ENCODE measurements at places on chromosomes 7 and 10. TPM values are rescaled to one million over a fixed set of nuclear protein-coding genes. Genes with fewer than 3 reads are reported as not detected.

The CLCN1 gene
- total RNA-seq: not detected

GRCh38 chr10:133336118-133336576, 549 bp downstream of the CALY start:
- DNase-seq: no peak

The SPAM1 gene
- total RNA-seq: 0.24 TPM

DNA sequence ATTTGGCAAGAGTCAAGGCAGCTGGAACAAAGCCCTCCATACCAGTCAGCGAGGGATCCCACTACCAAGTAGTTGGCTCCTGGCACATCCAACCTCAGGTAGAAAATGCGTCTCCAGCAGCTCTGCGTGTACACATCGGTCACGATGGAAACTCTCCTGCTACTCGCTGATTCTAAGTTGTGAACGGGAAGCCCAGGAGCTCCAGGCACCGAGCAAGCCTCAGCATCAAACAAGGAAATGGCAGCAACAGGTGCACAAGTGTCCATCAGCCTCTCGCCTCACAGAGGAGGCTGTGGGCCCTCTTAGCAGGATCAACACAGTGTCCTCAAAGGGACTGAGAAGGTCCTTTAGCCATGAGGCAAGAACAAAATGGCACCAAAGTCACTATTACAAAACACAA, 127.0 kb downstream of the TCERG1L start:
- DNase-seq: no peak

The OR2A5 gene
- total RNA-seq: not detected

- DNase-seq: no peak
Measured at GRCh38 chr10:76126607-76127527, 695.4 kb downstream of the LRMDA start.

GRCh38 chr10:99843310-99843709, 60.9 kb downstream of the ABCC2 start:
- DNase-seq: no peak

The TMEM130 gene
- total RNA-seq: 0.30 TPM

- no peak for DNase-seq
Measured at GRCh38 chr7:37220664-37221063, 228.0 kb downstream of the ELMO1 start.

The COX15 gene
- 35.6 TPM for total RNA-seq

- DNase-seq: no peak
Measured at GRCh38 chr10:113066561-113067312, 116.7 kb downstream of the TCF7L2 start.

The AGMO gene
- 0.40 TPM for total RNA-seq

The OPALIN gene
- total RNA-seq: not detected

- DNase-seq: no peak
Measured at GRCh38 chr7:107446531-107446930, 23.3 kb upstream of the GPR22 start.

DNA sequence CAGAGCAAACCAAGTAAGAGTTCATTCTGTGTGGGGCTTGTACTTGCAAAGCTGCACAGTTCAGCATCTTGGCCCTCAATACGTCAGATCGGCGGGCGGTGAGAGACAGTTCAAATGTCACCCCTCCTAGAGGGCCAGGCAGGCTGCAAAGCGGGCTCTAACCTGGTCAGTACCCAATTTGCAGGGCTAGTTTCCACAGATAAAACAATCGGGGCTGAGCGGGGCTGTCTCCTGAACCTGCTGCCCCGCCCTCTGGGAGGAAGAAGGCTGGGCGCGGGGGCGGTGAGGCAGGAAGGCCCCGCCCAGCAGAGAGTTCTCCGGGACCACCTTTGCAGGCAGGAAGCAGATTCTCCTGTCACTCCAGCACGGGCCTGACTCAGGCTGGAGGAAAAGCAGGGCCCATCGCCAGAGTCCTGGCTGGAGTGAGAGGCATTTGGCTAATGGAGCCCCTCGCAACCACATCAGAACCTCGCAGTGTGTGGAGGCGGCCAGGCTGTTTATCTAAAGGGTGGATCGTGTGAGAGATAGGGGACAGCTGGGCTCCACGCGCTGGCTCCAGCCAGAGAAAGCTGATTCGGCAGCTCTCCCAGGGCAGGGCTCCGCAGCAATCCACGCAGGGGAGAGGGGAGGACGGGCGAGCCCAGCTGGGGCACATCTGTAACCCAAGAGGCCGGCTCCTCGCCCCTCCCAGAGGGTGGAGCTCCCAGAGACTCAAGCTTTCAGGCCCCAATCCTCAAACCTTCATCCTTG, 83.1 kb downstream of the SH3PXD2A start:
- DNase-seq: peak; percentile 87

- no peak for DNase-seq
Measured at GRCh38 chr10:111360260-111360925, 283.6 kb downstream of the ADRA2A start.

GRCh38 chr10:30619966-30620365, 9.6 kb downstream of the LYZL2 start:
- no peak for DNase-seq

DNA sequence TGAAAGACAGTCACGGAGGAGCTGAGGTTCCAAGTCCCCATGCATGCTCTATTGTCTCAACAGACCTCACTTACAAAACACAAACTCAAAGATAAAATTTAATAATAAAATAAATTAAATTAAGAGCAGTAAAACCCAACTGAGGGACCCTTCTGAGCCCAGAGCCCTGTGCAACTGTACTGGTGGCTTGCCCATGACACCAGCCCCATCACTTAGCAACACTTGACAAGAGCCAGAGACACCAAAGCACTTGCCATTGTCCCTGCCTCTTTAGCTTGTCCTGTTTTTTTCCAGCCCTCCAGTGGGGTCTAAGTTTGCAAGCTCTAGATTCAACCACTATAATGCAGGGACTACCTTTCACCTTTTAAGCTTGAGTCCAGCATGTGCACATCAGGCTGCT, 117.9 kb downstream of the JCAD start:
- DNase-seq: no peak

GRCh38 chr7:281637-282036, 8.3 kb upstream of the FOXL3 start:
- no peak for DNase-seq

GRCh38 chr7:116557901-116558300, 33.1 kb downstream of the CAV1 start:
- no peak for DNase-seq

GRCh38 chr7:88485821-88486220, 179.1 kb upstream of the STEAP4 start:
- DNase-seq: no peak

- DNase-seq: no peak
Measured at GRCh38 chr10:31359979-31360378, 41.0 kb downstream of the ZEB1 start.

GRCh38 chr10:552679-553078, 136.8 kb downstream of the DIP2C start:
- peak; percentile 58 for DNase-seq

DNA sequence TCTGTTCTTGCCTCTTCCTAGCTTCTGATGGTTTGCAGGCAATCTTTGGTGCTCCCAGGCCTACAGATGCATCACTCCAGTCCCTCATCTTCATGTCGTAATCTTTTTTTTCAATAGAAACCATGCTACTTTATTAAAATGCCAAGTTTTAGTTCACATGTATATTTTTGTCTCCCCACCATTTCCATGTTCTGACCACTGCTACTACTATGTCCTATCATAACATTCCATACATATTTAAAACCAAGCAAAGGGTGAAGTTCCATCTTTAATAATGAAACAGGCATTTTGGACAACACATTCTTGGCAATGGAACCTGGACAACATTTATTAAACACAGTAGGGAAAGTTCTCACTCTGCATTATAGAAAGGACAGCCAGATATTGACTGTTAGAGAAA, 58.8 kb downstream of the ZNF518A start:
- DNase-seq: no peak

The TRIL gene
- 2.6 TPM for total RNA-seq

The KIAA1217 gene
- 24.0 TPM for total RNA-seq

DNA sequence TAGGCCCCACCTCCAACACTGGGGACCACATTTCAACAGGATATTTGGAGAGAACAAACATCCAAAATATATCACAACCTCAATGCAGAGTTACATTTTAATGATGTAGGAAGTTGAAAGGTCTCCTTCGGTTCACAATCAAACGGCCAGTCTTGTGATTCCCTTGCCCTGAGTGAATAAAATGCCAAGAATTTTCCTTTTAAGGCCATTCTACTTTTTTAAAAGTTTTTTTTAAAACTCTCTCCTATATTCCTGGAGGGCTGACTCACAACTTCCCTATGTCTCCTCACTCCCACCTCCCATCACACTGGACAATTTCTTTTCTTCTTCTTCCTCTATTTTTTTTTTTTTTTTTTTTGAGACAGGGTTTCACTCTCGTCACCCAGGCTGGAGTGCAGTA, 693.6 kb upstream of the AUTS2 start:
- no peak for DNase-seq

DNA sequence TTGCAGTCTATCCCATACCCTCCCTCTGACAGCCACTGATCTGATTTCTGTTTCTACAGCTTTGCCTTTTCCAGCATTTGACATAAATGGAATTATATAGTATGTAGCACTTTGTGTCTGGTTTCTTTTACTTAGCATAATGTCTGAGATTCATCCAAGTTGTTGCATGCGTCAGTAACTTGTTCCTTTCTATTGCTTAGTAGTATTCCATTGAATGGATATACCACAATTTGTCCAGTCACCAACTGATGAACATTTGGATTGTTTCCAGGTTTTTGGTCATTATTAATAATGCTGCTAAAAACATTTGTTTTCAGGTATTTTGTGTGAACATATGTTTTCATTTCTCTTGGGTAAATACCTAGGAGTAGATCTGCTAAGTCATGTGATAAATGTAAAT, 6.5 kb upstream of the KIAA1549 start:
- DNase-seq: no peak

The MRC1 gene
- 6.3 TPM for total RNA-seq

The ANLN gene
- 0.57 TPM for total RNA-seq

- DNase-seq: no peak
Measured at GRCh38 chr7:66757939-66758338, 17.4 kb downstream of the RABGEF1 start.

The ASAH2B gene
- total RNA-seq: 3.0 TPM

The GFRA1 gene
- total RNA-seq: 0.59 TPM

The CACNB2 gene
- total RNA-seq: 20.6 TPM

GRCh38 chr10:73017955-73018480, 63.4 kb upstream of the PLA2G12B start:
- no peak for DNase-seq

DNA sequence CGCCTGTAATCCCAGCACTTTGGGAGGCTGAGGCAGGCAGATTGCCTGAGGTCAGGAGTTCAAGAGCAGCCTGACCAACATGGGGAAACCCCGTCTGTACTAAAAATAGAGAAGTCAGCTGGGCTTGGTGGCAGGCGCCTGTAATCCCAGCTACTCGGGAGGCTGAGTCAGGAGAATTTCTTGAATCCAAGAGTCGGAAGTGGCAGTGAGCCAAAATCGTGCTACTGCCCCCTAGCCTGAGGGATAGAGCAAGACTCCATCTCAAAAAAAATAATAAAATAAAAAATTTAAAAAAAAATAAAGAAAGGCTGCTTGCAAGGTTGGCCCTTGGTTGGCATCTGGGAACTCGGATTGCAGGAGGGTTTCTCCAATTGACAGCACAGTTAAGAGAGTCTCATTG, 221.6 kb downstream of the DGKI start:
- no peak for DNase-seq

GRCh38 chr10:21021231-21021630, 124.1 kb upstream of the NEBL start:
- no peak for DNase-seq

The DNAJB6 gene
- 171 TPM for total RNA-seq

- no peak for DNase-seq
Measured at GRCh38 chr7:4629287-4629895, 52.7 kb upstream of the FOXK1 start.

The EBLN1 gene
- not detected for total RNA-seq
